HFFc6 (cell line): ENCODE measurements at places on chromosomes 6 and 20. TPM values are rescaled to one million over a fixed set of nuclear protein-coding genes. Genes with fewer than 3 reads are reported as not detected.

GRCh38 chr20:24357931-24358330, 111.5 kb upstream of the SYNDIG1 start:
- no peak for DNase-seq

DNA sequence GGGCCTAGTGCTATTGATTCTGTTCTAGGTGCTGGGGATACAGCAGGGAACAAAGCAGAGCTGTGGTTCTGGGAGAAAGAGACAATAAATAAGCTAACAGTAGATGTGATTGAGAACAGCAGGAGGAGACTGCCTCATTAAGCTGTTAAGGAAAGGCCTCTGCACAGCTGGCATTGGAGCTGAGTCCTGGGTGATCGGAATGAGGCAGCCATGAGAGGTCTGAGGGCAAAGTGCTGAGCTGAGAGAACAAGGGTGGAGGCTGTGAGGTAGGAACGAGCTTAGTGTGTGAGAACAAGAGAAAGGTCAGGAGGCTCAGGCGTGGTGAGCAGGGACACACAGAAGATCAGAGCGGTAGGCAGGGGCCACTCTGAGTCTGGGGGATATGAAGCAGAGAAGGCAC, 18.3 kb downstream of the DDX27 start:
- no peak for DNase-seq

TRDN gene
- not detected in 3 replicates for total RNA-seq

GRCh38 chr20:10415013-10415650, 18.9 kb downstream of the MKKS start:
- DNase-seq: peak; percentile 28

- DNase-seq: no peak
Observed at GRCh38 chr20:17610566-17611289, 40.9 kb downstream of the DSTN start.

- DNase-seq: no peak
Observed at GRCh38 chr20:415820-416322, 7.8 kb downstream of the RBCK1 start.

LHFPL5 gene
- total RNA-seq: not detected in 3 replicates

DNA sequence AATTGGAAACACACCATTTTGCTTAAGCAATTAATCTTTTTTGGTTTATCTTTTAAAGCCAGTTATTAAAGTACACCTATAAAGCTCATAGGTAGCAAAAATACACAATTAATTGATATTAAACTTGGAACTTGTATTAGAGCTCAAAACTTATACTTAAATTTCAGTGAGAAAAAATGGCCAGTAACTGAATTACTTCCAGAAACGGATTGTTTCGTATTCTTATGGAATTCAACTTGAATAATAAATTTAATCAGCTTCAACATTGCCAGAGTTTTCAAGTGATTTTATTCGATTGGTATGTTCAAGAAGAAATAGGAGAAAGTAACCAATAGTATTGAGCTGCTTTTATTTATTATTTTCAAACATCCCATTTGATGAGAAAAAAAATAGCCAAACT, 112.7 kb upstream of the PDE10A start:
- no peak for DNase-seq

FAM162B gene
- total RNA-seq: 5.3 and 7.8 TPM in 2 replicates

DNA sequence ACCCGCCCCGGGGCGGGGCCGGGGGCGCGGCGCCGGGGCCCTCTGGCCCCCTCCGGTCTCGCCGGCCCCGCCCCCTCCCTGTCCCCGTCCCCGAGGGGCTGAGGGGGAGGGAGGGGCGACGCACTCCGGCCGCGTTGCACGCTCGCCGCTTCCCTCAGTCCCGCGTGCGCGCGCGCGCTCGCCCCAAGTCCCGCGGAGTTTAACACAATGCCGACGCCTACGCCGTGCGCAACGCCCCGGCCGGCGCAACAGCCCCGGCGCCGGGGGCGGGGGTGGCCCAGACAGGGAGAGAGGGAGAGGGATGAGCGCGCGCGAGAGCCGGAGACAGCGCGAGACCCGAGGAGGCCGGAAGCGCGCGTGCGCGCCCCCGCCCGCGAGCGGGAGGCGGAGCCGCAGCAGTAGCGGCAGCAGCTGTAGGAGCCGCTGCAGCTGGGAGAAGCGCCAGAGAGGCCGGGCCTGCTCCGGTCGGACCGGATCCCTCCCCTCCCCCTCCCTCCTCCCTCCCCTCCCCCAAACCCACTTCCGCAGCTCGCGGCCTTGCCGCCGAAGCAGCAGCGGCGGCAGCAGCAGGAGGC, 996 bp downstream of the ZBTB2 start:
- DNase-seq: peak; percentile 96

SPATA25 gene
- 0.74 TPM in 2 of 3 replicates, not detected in the other for total RNA-seq

DNA sequence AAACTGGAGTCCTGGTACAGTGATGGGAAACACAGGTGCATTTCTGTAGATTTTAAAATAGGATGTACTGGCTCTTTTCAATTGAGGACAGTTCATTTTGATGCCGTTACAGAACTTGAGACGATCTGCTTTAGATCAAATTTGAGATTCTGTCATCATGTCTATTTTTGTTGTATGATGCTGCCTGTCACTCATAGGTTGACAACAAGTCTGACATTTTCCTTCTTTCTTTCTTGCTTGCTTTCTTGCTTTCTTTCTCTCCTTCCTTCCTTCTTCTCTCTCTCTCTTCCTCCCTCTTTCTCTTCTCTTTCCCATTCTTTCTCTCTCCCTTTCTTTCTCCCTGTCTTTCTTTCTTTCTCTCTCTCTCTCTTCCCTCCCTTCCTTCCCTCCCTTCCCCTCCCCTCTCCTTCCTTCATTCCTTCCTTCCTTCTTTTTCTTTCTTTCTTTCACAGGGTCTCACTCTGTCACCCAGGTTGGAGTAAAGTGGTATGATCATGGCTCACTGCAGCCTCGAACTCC, 152.6 kb upstream of the SGK1 start:
- DNase-seq: no peak

ZBTB46 gene
- 0.43 to 0.93 TPM (median 0.77 TPM) in 3 replicates for total RNA-seq

GRCh38 chr6:18654821-18655220, 267.7 kb downstream of the RNF144B start:
- no peak for DNase-seq

DNA sequence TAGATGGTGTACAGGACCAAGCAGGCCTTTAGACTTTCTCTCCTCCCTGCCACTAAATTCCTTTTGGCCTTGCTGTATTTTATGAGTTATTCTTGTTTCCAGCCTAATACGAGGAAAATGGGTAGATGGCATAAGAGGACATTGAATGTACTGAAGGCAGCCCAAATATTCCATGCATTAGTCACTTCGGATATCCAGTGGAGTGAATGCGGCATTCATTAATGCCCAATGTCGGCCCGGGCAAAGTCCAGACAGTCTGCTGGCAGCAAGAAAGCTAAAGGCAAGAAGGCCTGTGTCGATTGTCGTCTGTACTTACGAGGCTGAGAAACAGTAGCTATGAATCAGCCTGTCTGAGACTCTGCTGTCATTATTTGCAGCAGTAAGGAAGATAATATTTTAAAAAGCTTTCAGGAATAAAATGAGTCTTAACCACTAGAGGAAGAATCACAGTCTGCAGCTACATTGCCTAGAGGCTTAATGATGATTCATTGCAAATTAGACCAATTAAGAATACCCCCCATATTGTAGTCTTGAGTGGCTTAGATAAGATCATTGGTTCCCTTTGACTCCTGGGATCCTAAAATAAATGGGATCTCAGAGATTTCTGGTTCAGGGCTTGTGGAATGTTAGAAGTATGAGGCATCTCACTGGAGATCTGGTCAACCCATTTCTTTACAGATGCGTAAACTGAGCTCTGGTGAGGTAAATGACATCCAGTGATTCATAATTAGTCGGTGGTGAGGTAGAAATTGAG, 534.1 kb upstream of the JAG1 start:
- peak; percentile 90 for DNase-seq

ADGRG6 gene
- 28.2 to 62.3 TPM (median 55.4 TPM) in 3 replicates for total RNA-seq

SH3BGRL2 gene
- 0.24 to 0.38 TPM (median 0.29 TPM) in 3 replicates for total RNA-seq

GRCh38 chr6:39154705-39155104, 39.7 kb upstream of the SAYSD1 start:
- no peak for DNase-seq

- no peak for DNase-seq
Observed at GRCh38 chr6:62445521-62445920, 159.5 kb upstream of the KHDRBS2 start.

DNA sequence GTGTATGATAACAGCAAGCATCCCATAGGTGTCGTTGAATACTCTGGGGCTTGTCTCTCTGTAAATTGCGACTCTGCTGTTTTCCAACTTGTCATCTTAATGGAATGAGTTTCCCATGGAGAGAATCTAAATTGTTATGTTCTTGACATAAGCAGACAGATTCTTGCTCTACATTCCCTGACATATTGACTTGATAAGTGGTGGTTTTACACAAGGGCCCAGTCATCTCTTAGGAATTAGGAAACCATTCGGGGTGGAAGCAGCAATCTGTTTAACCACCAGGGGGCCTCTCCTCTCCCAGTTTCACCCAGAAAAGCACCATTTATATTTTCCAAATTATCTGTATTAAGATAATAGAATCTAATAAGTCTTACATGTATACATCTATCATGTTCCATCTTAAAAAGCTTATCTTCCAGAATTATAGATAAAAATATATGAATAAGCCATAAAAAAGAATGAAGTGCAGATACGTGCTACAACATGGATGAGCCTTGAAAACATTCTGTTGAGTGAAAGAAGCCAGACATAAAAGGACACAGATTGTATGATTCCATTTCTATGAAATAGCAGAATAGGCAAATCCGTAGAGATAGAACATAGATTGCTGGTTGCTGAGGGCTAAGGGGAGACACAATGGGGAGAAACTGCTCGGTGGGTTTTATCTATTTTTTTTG, 23.1 kb upstream of the MROH8 start:
- peak; percentile 96 for DNase-seq

DNA sequence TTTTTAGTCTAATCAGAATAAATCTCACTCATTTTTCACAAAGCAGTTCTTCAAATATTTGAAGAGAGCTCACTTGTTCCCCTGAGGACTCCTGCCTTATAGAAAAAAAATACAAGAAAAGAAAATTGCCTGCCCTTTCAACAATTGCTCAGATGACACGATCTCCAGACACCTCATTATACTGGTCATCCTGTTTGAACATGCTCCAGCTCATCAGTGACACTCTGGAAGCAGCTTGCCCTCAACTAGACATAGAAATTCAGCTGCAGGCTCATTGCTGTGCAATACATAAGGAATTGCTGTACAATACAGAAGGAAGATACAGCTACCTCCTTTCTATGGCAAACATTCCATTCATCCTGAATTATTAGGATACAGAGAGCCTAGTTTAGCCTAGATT, 73.1 kb downstream of the OPN5 start:
- DNase-seq: no peak

GRCh38 chr6:1325461-1326309, 13.8 kb downstream of the FOXQ1 start:
- peak; percentile 98 for DNase-seq

- peak; percentile 25 for DNase-seq
Observed at GRCh38 chr20:21505161-21505809, 8.6 kb downstream of the NKX2-2 start.

SLC22A23 gene
- 0.20 to 0.24 TPM (median 0.21 TPM) in 3 replicates for total RNA-seq

TXLNB gene
- total RNA-seq: 0.06 TPM in 1 of 3 replicates, not detected in the others

- peak; percentile 80 for DNase-seq
Observed at GRCh38 chr6:113352029-113352801, 504.9 kb upstream of the MARCKS start.

DNA sequence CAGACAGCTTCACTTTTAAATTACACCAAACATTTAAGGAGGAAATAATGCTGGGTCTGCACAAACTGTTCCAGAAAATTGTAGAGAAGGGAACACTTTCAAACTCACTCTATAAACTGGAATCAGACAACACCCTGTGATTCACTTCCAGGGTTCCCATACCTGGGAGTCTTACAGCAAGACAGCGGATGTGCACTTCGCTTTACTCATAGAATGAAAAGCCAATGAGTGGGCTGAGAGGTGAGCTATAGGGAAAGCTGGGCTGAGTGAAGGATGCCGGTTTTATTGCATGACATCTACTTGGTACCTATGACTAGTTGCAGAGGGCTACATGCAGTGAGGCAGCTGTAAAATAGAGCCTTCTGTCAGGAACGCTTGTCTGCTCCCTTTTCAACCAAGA, 152.1 kb downstream of the FNDC1 start:
- DNase-seq: no peak

DNA sequence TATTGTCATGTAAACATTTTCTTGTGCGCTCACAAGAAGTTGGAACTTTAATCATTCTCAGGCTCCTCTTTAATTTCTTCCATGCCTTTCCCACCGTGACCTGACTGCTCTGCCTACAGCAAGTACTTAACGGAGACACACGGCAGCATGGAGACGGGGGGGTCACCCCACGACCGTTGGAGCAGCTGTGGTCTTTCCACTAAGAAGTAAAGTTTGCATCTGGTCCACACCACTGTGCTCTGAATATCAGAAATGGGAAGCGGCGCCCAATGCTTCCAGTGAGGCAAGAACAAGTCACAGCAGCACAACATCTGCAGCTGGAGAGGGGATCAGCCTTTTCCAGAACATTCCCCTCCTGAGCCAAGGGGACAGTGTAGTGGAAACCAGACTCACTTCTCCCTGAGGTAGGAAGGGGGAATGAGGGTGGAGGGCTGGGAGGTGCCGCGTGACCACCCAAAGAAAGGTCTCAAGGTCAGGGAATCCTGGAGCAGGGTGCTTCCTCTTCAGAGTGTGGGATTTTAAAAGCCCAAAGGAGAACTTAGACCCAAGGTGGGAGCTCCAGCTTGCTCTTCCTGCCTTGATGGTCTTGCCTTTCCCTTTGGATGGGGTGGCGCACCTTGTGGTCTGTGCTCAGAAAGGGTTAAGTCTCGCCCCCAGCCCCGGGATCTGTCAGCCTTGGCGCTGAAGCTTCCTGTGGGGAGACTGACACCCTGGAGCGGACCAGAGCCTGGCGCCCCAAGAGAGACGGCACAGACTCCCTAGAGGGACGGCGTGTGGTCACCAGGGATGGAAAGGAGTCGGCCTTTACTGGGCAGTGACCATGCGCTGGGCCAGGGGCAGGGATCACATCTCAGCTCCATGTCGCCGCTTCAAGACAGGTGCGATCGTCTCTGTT, 25.6 kb upstream of the SMOC2 start:
- DNase-seq: no peak

DNA sequence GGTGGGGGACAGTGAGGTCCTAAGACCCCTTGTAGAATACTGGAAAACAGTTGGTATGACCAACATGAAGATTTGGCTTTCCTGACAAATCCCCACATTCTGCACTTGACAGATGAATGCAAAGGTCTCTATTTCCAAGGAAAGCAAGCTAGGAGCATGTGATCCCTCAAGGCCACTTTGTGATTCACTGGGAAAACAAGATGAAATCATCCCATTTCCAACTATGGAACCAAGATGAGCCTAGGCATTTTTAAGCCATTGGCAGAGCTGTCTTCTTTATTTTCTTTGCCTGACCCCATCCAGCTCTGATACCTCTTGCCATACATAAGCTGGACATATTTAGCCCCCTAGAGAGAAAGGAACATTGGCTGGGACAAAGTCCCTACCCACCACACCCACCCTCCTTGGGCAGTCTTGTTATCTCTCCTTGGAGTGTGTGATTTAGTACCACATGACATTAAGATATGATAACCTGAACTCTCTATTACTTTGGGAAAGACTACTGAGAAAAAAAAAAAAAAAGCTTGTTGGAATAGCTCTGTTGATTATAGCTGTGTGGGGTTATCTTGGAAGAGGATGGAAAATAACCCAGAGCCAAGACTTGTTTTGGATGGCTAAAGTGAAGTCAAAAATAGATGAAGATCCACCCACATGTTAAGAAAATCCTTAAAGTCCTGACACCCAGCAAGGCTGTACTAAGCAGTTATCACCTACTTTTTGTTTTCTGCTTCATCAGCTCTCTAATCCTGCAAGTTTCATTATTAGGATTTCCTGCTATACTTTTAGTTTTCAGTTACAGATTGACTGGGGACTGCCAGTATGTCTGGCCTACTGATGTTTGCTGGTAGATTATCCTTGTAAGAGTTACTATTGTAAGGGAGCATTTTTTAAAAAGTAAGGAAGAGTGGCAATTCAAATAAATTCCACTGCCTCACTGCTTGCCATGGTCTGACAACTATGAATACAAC, 90.1 kb upstream of the PREP start:
- no peak for DNase-seq

GRCh38 chr6:42095094-42095493, 44.8 kb downstream of the TAF8 start:
- DNase-seq: no peak
